ENCODE measurements at places on chromosomes 1 and 21.

GRCh38 chr1:22207511-22208267, 64.8 kb upstream of the WNT4 start:
- no peak for DNase-seq

GRCh38 chr1:157034137-157034800, 11.3 kb downstream of the ARHGEF11 start:
- no peak for DNase-seq

DNA sequence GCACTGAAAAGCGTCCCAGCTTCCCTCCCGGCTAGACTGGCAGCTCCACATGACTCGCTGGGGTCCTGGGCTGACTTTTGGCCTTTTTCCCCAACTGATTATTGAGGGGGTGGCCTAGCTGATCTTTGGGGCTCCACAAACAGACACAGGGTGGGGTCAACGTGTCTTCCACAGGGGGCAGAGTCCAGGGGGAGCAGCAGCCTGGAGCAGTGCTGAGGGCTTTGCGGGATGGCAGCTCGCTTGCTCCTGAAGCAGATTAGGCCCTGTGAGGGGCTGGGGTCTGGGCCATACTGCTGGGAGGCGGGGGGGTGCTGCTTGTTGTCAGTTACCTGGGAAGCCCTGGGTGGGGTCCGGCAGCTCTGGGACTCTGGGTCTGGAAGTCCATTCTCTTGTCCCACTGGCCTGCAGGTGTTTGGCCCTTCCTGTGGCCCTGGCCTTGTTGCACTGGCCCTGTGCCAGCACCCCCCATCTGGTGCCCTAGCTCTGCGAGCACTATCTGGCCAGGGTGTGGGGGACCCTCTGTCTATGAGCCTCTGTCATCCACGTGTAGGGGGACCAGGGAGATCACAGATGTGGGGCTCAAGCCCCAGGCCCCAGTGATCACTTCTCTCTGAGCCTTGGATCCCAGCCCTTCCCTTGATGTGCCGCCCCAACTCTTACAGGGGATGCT, 12.3 kb upstream of the HES5 start:
- DNase-seq: no peak

DNA sequence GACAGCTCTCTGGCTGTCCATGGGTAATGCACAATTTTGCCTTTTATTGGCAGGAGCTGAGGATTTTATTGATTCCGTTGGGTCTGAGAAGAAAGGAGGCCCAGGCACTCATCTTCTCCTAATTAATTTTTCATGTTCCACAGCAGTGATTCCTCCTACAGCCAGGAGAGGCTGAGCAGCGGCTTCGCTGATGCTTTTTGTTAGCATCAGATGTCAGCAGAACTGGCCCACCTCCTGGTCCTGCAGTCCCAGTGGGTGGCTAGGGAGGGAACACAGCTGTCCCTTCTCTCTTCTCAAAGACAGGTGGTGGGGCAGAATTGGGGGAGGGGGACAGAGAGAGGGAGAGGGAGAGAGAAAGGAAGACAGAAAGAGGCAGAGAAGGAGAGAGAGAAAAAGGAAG, 5.7 kb downstream of the MT1HL1 start:
- no peak for DNase-seq

DNA sequence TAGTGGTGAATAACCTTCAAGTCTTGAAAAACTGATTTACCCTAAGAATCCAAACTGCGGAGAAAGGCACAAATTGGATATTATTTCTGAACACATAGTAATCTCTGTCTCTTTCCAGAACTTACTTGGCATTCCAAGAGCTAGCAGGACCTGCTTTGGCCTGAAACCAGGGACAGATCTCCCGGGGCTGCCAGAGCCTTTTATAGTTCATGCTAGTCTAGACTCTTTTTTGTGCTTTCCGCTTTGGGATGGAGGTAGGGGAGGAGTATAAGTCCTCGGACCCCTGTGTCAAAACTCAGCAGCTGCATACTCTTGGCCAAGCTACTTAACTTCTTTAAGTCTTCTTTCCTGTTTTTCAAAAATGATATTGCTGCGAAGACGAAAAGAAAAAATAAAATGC, 3.8 kb upstream of the RYR2 start:
- no peak for DNase-seq

DNA sequence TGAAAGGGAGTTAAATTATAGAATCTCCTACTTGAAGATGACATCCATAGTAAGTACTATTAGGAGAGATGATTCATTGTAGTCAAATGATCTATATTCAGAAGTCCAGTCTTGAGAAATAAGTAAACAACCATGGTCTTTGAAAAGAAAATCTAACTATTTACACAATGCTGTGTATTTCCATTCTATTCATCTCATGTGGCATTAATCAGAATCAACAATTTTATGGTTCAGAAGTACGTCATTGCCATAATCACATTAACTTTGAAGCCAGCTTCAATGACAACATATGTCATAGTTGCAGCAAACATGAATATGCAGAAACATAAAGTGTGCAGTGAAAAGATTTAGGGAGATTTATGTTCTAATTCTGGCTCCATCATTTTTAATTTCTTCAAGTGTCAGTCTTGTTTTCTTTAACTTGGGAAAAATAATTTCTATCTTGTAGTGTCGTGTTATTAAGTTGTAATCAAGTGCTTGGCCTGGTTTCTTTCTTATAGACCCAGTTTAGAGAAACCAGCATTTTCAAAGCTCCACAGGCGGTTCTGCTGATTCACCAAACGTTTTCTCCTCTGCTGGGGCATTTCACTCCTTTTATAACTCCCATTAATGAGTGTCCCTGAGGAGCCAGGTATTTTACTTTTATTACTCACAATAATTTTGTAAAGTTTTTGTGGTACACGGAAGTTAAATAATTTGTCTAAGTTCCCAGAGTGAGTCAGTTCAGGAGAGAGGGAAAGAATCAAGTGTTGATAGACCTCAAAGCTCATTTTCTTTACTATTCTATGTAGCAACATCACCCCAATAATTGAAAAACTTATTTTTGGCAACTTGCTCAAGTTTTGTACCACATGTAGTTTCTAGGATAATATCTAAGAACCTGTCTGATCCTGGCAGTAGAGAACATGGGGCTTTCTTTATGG, 35.9 kb upstream of the PTGS2 start:
- DNase-seq: peak; percentile 24

DNA sequence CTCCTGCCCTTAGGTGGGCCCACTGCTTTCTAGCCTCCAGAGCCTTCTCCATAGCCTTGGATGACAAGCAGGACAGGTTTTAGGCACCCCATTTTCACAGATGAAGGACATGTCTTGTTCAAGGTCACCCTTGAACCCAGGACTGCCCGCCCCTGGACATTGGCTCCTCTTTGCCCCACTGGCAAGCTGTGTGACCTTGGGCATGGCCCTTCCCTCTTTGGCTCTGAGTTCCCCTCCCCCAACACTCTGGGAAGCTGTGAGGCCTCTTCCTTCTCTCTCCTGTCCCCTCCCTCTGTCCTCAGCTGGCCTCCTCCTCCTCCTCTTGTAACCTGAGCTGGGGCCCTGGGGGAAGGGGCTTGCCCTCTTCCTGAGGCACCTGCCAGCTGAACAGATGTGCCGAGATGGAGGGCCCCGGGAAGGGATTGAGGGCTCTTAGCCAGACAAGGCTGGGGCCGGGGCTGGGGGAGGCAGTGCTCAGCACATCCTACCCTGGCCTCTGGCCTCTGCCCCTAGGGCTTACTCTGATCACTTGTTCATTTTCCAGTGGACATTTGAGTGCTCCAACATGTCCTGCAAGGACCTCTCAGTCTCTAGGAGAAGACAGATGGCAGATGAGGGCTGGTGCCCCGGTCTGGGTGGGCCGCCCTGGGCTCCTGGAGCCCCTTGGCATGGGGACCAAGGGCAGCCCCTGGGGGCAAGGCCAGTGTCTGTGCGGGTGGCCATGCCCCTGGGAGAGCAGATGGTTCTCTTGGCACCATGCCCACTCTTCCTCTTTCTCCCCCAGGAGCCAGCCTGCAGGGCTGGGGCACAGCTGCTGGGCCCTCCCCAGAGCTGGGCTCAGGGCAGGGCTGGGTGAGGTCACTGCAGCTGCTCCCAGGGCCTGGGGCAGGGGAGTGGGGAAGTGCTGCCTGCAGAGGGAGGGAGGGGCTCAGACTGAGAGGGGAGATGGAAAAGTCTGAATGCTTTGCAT, 10.7 kb downstream of the FOXO6 start:
- DNase-seq: no peak
